ENCODE measurements at places on chromosomes 11 and 22.

DNA sequence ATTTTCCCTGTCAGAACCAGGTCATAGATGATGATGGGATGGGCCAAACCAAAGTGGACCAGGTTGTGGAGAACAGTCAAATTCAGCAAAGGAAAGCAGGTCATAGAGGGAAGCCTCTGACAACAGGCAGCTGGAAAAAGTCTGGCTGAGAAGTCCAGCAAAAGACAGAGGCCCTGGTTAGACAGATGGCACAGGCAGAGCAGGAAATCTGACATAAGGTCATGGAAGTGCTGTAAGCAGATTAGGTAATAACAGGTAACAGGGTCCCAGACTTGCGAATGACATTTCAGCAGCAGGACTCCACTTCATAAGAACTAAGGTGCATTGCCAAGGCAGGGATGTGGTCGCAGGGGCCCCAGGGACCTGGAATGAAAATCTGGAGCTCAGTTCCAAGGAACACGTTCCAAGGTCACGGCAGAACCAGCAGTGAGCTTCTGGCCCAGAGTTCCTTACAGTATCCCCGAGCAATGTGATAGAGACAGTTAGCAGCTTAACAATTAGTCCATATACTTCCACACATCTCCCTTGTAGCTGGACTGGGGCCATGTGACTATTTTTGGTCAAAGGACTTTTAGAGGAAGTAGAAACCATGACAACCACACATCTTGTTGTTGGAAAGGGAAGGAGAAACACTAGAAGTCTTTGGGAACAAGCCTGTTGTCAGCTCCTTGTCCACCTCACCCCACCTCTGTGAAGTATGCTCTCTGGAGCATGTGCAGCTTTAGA, 75.4 kb downstream of the ME3 start:
- DNase-seq = no peak

DNA sequence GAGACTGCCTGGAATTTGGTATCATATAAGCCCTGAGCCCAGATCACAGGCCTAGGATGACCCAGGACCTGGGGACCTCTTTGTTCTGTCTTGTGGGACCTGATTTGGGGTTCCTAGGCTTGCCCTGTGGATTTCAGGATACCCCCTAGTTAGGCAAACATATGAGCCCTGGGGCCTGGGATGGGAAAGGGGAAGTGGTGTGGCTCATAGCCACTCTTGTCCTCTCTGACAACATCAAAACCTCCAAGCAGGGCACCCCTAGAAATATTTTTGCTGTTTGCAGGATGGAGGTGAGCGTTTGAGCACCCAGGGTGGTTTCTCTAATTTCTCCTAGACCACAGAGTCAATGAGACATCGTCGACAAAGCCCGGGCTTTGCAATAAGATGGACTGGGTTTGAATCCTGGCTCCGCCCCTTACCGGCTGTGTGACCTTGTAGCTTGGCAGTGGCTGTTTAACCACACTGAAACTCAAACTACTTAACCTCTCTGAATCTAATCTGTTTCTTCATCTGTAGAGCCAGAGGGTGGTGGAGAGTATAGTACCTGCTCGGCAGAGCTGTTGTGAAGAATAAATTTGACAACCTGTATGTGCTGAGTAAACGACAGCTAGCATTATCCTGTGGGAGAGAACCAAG, 5.3 kb upstream of the LRRC10B start:
- no peak for DNase-seq

DNA sequence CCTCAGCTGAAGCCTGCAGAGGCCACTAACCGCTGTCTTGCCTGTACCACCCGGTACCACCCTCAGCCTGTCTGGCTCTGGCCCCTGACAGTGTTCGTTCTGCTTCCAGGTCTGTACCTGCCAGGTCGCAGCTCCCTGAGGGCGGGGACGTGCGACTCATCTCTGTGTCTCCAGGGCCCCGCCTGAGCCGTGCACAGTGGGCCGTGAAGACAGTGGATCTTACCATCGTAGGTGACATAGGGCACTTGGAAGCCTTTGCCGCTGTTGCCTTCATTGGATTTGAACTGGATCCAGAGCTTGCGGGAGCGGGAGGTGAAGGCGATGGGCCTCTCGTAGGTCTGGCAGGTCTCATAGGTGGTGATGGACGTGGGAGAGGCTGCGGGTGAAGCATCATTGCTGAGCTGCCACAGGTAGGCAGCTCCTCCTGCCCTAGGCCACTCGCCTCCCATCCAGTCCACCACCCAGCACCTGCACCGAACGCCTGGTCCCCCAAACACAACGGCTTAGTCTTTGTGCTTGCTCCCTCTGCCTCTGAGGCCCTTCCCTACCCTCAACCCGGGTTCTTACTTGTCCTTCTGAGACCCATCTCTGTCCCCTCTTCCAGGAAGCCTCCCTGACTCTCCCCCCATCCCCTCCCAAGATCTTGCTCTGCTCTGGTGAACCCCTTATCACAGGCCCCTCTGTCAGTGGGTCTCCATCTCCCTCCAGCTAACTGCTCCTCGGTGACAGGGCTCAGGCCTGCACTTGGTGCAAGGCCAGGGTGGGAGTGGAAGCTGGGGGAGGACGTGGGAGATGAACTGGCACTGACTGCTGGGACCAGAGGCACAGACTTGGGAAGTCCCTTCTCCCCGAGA, 21.1 kb upstream of the TTLL12 start:
- no peak for DNase-seq

DNA sequence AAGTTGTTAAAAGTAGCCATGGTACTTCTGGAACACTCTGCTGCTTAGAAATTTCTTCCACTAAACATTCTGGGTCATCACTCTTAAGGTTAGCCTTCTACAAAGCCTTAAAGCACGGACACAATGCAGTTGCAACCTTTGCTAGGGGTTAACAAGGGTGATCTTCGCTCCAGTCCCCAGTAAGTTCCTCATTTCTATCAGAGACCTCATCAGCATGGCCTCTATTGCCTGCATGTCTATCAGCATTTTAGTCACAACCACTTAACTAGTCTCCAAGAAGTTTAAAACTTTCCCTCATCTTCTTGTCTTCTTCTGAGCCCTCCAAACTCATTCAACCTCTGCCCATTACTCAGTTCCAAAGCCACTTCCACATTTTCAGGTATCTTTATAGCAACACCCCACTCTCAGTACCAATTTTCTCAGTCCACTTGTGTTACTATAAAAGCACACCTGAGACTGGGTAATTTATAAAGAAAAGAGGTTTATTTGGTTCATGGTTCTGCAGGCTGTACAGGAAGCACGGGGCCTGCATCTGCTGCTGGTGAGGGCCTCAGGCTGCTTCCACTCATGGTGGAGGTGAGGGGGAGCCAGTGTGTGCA, 48.7 kb upstream of the TH start:
- no peak for DNase-seq

DNA sequence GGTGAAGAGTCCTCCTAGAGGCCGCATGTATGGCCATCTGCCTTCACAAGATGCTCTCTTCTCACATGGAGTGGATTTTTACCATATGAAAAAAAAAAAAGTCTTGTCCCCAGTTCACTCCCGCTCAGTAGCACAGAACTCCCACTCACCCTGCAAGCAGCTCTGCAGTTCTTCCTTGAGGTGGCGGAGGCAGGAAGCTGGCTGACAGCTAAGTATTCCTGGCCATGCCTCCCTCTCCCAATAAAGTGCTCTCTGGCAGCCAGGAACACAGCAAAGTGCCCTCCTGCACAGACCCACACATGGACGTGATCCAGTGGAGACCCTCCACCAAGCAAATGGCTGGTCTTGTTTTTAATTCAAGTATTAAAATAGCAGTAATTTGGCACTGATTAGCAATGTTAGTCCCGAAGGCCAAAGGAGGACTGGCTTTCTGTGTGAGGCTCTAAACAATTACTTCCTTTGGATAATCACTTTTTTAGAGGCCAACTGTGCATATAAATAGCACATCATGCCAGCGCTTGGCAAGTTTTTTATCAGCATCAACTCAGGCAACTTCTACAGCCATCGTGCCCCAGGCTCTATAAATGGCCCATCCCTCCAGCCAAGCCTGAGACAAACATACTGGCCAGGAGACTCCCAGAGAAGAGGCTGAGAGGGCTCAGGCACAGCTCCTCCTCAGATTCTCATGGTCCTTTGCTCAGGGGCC, 413.6 kb downstream of the OPCML start:
- DNase-seq = no peak

DNA sequence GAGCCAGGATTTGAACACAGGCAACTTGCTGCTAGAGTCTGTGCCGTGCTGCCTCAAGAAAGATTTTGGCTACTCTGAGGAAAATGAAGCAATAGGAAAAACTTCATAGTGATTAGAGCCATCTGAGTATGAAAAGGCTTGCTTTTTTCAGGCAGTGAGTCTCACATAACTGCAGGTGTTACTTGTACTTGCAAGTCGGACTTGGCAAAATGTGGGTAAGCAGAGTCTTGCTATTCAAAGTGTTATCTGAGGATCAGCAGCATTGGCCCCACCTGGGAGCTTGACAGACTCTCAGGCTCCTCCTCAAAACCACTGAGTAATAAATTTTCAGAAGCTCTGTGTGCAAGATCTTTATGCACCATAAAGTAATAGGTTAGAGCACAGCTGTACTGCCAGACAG, 18.1 kb downstream of the RNF141 start:
- no peak for DNase-seq

GRCh38 chr22:40322021-40322420, 24.3 kb upstream of the ADSL start:
- no peak for DNase-seq

- DNase-seq = peak; percentile 2
Observed at GRCh38 chr11:91825777-91826176, 398.8 kb upstream of the FAT3 start.

DNA sequence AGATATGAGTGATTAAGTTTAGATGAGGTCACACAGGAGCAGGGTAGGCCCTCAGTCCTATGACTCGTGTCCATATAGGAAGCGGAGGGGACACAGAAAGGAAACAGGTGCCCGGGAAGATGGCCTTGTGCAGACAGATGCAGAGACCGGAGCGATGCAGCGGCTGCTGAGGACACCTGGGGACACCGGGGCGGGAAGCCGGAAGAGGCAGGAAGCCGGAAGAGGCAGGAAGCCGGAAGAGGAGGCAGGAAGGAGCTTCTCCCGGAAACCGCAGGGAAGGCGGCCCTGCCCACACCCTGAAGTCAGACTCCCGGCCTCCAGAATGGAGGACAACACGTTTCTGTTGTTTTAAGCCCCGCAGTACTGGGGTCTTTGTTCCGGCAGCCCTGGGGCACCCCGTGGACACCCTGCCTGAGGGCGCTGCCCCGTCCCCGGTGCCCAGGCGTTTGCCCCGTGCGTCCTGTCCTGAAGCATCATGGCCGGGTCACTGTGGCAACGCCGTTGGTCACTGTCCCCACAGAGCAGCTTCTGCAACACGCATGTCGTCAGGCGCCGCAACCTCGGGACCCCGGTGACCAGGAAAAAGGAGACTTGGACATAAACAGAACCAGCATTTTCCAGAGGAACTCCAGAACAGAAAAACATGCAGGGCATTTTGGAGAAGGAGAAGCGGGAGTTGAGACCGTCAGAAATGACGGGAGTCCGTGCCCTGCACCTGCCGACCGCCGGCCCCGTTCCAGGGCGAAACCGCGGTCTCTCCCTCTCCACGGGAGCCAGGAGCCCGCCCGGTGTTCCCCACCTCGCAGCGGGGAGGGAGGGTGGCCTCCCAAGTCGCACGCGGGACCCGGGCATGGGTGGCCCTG, 103.4 kb downstream of the BRD1 start:
- DNase-seq = no peak

DNA sequence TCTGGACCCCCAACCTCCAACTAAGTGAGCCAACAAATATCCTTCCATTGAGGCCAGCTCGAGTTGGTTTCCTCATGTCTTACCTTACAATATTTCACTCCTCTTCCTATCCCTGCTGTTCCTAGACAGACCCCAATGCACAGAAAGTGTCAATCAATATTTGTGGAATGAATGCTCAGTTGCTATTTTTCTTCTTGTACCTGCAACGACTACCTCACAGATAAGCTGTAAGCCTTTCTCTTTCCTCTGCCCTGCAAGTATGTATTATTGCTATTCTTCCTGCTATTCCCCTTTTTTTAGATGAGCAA, 26.8 kb upstream of the CREB3L1 start:
- no peak for DNase-seq

- no peak for DNase-seq
Observed at GRCh38 chr11:118961189-118961588, 5.1 kb downstream of the UPK2 start.

- no peak for DNase-seq
Observed at GRCh38 chr11:15114501-15115475, at the start of gene INSC. INSC (plus strand) TSS chr11:15114923; CDS start chr11:15149175, 34,252 bp downstream.

DNA sequence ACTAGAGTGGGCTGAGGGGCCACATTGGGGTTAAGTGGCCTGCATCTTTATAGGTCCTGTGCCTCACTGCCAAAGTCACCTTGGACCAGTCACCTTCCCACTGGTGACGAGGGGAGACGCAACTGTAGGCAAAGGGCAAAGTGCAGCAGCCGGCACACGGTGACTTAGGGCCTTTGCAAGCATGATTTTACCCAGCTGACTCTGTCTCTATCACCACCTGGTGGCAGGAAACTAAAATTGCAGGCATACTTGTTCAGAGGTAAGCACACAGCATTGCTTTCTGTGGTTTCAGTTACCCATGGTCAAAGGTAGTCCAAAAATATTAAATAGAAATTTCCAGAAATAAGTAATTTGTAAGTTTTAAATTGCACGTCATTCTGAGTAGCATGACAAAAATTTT, 1164.4 kb downstream of the BRD1 start:
- DNase-seq = no peak

DNA sequence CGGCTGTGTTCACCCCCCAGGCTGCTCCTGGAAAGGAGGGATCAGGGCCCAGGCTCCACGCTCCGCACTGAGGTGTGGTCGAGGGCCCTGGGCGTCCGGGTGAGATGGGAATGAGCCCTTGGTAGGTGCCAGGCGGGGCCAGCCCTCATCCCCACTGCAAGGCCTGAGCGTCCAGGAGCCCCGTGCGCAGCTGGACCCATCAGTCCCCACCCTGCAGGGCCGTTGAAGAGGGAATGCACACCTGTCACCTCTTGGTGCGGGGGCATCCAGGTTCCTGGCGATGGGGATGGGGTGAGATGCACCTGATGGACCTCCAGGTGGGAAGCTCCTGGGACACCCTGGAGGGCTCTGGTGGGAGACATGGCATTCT, 72.2 kb downstream of the KCNQ1 start:
- DNase-seq = no peak
